Pancreas (tissue), 10 donors: ENCODE measurements at places on chromosomes 1 and 21. TPM values are rescaled to one million over a fixed set of nuclear protein-coding genes. Genes with fewer than 3 reads are reported as not detected.
A peak's percentile ranks its signal among the peaks of the same experiment; 100 is the strongest.

Gene LRIF1
- 3.0 TPM for polyA plus RNA-seq

DNA sequence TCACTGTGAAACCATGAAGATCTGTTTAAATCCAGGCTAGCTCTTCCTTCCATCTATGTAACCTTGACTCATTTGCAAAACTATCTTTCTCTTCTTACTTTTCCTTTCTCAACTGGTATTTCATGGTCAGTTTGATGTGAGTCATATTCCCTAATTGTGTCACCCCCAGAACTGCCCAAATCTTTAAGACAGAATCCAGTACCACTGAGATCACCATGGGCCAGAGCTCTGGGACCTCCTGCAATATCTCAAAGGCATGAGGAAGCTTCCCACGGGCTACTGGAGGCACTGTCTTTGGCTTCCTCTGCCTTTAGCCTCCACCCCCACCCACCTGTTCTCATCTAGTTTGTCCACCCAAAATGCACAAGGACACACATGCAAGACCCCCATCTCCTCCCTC lies 274.4 kb upstream of the FMN2 start:
- DNase-seq, result no peak
- no peaks in the 10 kb centered on the region for H3K27me3 ChIP-seq
- H3K4me1 ChIP-seq, result no peaks in the 10 kb centered on the region
- H3K27ac ChIP-seq, result no peak overlapping the region

Gene DENND2C
- polyA plus RNA-seq, result 2.6 TPM

Gene CD5L
- polyA plus RNA-seq, result not detected

DNA sequence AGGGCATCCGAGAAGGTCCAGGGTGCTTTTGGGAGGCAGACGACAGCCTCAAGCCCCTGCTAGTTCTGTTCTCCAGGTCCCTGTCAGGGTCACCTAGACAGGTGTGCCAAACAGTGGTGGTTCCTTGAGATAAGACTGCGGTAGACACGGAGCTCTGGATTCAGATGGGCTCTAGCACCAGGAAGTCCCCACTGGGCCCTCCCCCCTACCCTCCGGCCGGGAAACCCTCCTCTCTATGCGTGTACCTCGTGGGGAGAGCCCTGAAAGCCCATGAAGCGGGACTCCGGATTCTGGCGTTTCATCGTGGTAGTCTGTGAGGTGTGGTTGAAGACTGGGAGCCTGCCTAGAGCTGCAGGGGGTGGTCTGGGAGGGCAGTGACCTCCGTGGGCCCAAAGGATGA lies 2.1 kb upstream of the KCNA2 start:
- no peak overlapping the region for H3K4me3 ChIP-seq
- no peaks in the 10 kb centered on the region for H3K4me1 ChIP-seq
- no peaks in the 10 kb centered on the region for H3K27me3 ChIP-seq

Gene TMPRSS15
- polyA plus RNA-seq, result not detected

- H3K4me1 ChIP-seq, result no peaks in the 10 kb centered on the region
- H3K36me3 ChIP-seq, result no peaks in the 10 kb centered on the region
- H3K4me3 ChIP-seq, result no peak overlapping the region
- H3K27ac ChIP-seq, result no peak overlapping the region
- H3K27me3 ChIP-seq, result no peaks in the 10 kb centered on the region
Measured at GRCh38 chr1:237324226-237324625, 282.2 kb downstream of the RYR2 start.

Gene TMEM200B
- 0.94 TPM for polyA plus RNA-seq

GRCh38 chr1:20185834-20186782 lies at the start of the genes PLA2G2C and UBXN10:
TSS of gene PLA2G2C (minus strand) at chr1:20186518. CDS start at chr1:20177363, 9,155 bp downstream.
TSS of gene UBXN10 (plus strand) at chr1:20186096. CDS start at chr1:20190562, 4,466 bp downstream.
- H3K4me3 ChIP-seq, result peak within 1 kb of the TSS; percentile 18
- H3K27me3 ChIP-seq, result no peaks in the 10 kb centered on the region
- DNase-seq, result peak; percentile 36
- no peak within 1 kb of the TSS for H3K27ac ChIP-seq

Gene TAS1R1
- polyA plus RNA-seq, result not detected

Gene ANGPTL3
- polyA plus RNA-seq, result 0.28 TPM

DNA sequence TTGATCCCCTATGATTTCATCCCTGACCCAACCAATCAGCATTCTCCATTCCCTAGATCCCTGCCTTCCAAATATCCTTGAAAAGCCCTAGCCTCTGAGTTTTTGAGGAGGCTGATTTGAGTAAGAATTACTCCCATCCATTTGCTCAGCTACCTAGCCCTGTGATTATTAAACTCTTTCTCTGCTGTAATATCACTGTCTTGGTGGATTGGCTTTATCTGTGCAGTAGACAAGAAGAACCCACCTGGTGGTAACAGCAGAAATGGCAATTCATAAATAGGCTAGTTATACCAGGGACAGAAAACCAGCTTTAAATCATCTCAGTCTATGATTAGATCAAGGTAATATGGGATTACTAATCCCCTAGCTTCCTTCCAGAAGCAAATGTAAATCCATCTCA lies 13.0 kb downstream of the IL20 start:
- H3K36me3 ChIP-seq, result no peaks in the 10 kb centered on the region
- DNase-seq, result no peak
- H3K4me3 ChIP-seq, result no peak overlapping the region
- H3K27me3 ChIP-seq, result no peaks in the 10 kb centered on the region
- H3K4me1 ChIP-seq, result no peaks in the 10 kb centered on the region

- H3K27me3 ChIP-seq, result no peaks in the 10 kb centered on the region
- H3K27ac ChIP-seq, result no peak overlapping the region
- no peak overlapping the region for H3K4me3 ChIP-seq
- DNase-seq, result no peak
Measured at GRCh38 chr1:153845158-153845557, 70.0 kb downstream of the SLC27A3 start.

GRCh38 chr1:220887520-220888416 lies 8.5 kb downstream of the HLX start:
- no peak overlapping the region for H3K4me3 ChIP-seq
- DNase-seq, result no peak
- no peaks in the 10 kb centered on the region for H3K4me1 ChIP-seq
- H3K27me3 ChIP-seq, result peaks cover 18% of the 10 kb centered on the region
- H3K27ac ChIP-seq, result no peak overlapping the region

- DNase-seq, result no peak
- peak overlapping the region; percentile 13 for H3K4me3 ChIP-seq
- H3K27me3 ChIP-seq, result no peaks in the 10 kb centered on the region
- H3K36me3 ChIP-seq, result no peaks in the 10 kb centered on the region
Measured at GRCh38 chr1:211938561-211938997, 96.8 kb downstream of the INTS7 start.

GRCh38 chr1:76110666-76111065 lies 36.1 kb downstream of the ST6GALNAC3 start:
- no peaks in the 10 kb centered on the region for H3K36me3 ChIP-seq
- H3K27me3 ChIP-seq, result no peaks in the 10 kb centered on the region
- no peak overlapping the region for H3K4me3 ChIP-seq
- H3K27ac ChIP-seq, result no peak overlapping the region
- H3K4me1 ChIP-seq, result no peaks in the 10 kb centered on the region

Gene CCSAP
- polyA plus RNA-seq, result 1.7 TPM

Gene LIN28A
- polyA plus RNA-seq, result not detected

Gene LCE1C
- polyA plus RNA-seq, result not detected

DNA sequence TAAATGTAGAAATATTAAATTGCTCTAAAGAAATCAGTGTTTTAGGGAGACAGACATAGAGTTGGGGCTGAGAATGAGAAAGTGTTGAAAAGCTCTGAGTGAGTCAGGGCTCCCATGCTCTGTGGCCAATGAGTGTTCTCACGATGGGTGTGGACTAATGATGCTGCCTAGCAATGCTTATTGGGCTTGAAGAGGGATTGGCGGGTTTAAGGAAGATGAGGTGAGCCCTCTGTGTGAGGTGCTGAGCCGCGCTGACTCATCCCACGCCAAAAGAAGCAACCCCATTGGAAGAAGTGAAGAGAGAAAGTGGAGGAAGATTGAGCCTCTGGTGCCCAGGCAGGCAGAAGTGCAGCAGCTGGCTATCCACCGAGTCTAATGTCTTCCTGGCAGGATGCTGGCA lies 65.1 kb upstream of the DPT start:
- no peaks in the 10 kb centered on the region for H3K27me3 ChIP-seq
- H3K4me1 ChIP-seq, result peaks cover 4% of the 10 kb centered on the region
- H3K36me3 ChIP-seq, result no peaks in the 10 kb centered on the region
- no peak overlapping the region for H3K4me3 ChIP-seq
- no peak for DNase-seq

GRCh38 chr1:30790850-30791778 lies 33.5 kb upstream of the LAPTM5 start:
- H3K27ac ChIP-seq, result no peak overlapping the region
- H3K4me1 ChIP-seq, result no peaks in the 10 kb centered on the region
- no peaks in the 10 kb centered on the region for H3K27me3 ChIP-seq
- no peak for DNase-seq
- H3K4me3 ChIP-seq, result no peak overlapping the region
- H3K36me3 ChIP-seq, result no peaks in the 10 kb centered on the region

GRCh38 chr21:32088471-32088870 lies 190.4 kb downstream of the MIS18A start:
- DNase-seq, result no peak
- no peak overlapping the region for H3K27ac ChIP-seq
- H3K36me3 ChIP-seq, result no peaks in the 10 kb centered on the region
- H3K27me3 ChIP-seq, result no peaks in the 10 kb centered on the region
- no peak overlapping the region for H3K4me3 ChIP-seq

DNA sequence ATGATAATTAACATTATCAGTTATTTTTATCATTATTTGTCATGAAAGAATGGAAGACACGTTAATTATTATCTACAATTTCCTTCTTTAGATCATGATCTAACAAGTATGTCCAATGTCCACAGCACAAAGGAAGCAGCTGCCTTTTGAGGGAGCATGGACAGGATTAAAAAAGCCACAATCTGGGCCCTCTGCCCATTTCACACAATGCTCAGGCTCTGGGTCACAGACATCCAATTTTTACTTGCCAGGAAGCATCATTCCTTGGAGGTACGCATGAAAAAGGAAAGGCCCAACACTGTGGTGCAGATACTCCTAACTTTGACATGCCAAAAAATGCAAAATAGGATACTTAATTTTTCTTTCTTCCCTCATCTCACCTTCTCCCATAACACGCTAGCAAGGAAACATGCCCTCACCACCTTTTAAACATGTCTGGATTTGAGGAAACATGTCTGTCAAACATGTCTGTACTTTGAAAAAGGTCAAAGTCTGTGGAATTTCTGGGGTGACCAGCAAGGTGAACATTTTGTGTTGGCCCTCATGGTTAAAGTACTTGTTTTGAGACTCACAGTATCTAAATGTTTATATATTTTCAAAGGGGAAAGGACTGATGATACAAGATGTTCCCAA lies 40.0 kb downstream of the GADD45A start:
- peak; percentile 38 for DNase-seq
- no peaks in the 10 kb centered on the region for H3K27me3 ChIP-seq
- no peaks in the 10 kb centered on the region for H3K36me3 ChIP-seq
- H3K27ac ChIP-seq, result peak overlapping the region; percentile 4
- peaks cover 8% of the 10 kb centered on the region for H3K4me1 ChIP-seq

Gene FOXO6
- 1.1 TPM for polyA plus RNA-seq

DNA sequence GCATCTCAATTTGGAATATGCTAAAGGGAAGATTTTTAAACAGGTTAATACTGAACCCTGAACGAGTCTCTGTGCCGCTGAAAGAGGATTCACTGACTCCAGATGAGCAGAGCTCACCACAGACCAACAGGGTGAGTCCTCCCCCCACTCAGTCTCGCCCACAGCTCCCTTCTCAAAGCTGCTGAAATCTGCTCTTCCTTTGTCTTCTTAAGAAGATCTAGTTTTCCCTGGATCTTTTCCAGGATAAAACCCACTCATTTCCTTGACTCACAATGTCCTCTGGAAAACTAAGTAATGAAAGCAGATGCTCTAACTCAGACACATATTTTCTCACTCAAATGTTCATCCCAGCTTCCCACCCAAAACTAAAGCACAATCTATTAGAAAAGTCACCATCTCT lies 447.0 kb upstream of the PKN2 start:
- no peaks in the 10 kb centered on the region for H3K36me3 ChIP-seq
- H3K27me3 ChIP-seq, result no peaks in the 10 kb centered on the region

Gene SLC25A44
- polyA plus RNA-seq, result 4.3 TPM

DNA sequence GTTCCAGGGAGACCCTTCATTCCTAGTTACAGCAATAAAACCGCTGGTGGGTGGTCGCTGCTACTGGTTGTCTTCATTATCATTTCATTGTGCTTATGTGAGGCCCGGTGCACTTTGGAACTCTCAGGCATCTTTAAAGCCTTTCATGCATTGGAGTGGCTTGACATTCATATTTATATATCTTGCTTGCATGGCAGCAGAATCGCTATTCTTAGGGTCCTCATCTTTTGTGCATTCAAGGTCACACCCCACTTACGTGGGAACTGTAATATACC lies 110.1 kb downstream of the ZBTB18 start:
- no peaks in the 10 kb centered on the region for H3K4me1 ChIP-seq
- H3K36me3 ChIP-seq, result no peaks in the 10 kb centered on the region
- no peak overlapping the region for H3K27ac ChIP-seq
- no peaks in the 10 kb centered on the region for H3K27me3 ChIP-seq

GRCh38 chr1:168145184-168146159 lies 8.7 kb upstream of the GPR161 start:
- peak; percentile 76 for DNase-seq
- no peak overlapping the region for H3K4me3 ChIP-seq
- no peaks in the 10 kb centered on the region for H3K27me3 ChIP-seq
- H3K4me1 ChIP-seq, result no peaks in the 10 kb centered on the region
- H3K27ac ChIP-seq, result no peak overlapping the region

GRCh38 chr1:225684741-225685140 lies 31.8 kb upstream of the ENAH start:
- H3K36me3 ChIP-seq, result no peaks in the 10 kb centered on the region
- no peak overlapping the region for H3K27ac ChIP-seq
- H3K27me3 ChIP-seq, result no peaks in the 10 kb centered on the region
- no peak for DNase-seq

Gene PSMD4
- 95.0 TPM for polyA plus RNA-seq

DNA sequence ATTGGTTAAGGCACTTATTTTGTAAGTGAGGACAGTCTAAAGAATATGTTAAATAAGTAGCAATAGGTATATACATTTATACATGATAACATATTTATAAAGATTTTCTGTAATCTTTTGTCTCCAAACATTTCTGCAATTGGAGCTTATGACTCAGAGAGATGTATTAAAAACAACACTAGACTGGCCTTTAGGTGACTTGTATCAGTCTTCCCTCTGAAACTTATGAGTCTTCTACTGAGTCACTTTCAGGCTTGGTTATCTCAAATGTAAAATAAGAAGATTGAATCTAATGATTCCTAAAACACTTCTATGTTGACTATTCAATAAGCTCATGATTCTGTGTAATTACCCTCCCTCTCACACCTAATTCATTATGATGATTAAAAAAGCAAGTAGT lies 672.6 kb upstream of the NEGR1 start:
- no peak for DNase-seq
- no peak overlapping the region for H3K27ac ChIP-seq
- no peaks in the 10 kb centered on the region for H3K4me1 ChIP-seq
- H3K27me3 ChIP-seq, result no peaks in the 10 kb centered on the region

DNA sequence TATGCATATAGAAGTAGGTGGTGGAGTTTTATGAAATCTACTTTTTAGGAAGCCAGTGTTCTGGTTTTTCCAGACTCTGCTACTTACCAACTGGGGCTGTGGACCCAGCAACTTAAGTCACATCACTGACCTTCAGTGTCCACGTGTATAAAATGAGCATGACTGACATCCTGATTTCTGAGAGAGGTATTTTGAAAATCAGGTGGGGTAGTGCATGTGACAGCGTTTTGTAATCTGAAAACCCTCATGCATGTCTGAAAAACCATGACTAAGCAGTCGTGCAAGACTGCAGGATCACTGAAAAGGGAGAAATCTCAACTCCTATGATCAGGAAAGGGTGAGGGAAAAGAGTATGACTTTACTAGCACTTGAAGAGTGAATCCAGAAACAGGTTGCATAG lies 26.1 kb downstream of the CR1L start:
- H3K27me3 ChIP-seq, result peaks cover 45% of the 10 kb centered on the region
- no peak overlapping the region for H3K27ac ChIP-seq
- no peaks in the 10 kb centered on the region for H3K36me3 ChIP-seq
- no peak overlapping the region for H3K4me3 ChIP-seq
